Esophagus squamous epithelium (tissue), 5 donors: ENCODE measurements at places on chromosomes 1 and 21.

- DNase-seq, result no peak
Observed at GRCh38 chr1:164272156-164272555, 286.8 kb upstream of the PBX1 start.

DNA sequence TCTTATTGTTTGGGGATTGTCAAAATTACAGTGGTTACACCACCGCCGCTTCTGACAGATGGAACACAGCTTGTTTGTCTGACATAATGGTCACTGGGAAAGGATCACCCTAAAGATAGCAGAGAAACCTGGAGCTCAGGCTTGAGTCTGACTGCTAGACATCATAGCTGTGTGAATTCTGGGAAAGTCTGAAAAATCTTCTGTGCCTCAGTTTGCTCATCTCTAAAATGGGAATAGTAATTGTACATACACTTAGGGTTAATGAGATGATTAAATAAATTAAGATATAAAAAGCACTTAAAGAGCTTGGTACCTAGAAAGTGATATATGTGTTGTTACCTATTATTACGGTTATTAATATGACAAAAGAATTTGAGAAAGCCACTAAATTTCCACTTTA is 39.7 kb upstream of the NRIP1 start:
- DNase-seq, result no peak

DNA sequence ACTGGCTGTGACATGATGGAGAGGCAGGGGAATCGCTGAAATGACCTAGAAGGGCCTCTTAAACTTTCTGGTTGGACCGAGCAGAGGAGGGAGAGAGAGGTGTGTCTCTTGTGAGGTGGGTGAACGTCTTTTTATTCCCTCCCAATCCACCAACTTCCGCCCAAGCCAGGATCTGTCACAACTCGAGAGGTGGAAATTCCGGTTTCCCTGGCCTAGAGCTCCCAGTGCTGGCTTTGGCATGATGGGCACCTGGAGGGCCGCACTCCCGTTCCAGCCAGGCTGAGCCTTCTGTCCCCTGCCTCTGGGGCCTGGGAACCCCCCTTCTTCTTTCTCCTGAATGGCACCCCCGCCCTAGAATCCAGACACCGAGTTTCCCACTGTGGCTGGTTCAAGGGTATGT is at the start of gene SEMA4A:
TSS of gene SEMA4A (plus strand) at position 224 of the 400 bp plus-strand sequence. CDS start 994 bp downstream, outside the sequence.
- DNase-seq, result no peak

DNA sequence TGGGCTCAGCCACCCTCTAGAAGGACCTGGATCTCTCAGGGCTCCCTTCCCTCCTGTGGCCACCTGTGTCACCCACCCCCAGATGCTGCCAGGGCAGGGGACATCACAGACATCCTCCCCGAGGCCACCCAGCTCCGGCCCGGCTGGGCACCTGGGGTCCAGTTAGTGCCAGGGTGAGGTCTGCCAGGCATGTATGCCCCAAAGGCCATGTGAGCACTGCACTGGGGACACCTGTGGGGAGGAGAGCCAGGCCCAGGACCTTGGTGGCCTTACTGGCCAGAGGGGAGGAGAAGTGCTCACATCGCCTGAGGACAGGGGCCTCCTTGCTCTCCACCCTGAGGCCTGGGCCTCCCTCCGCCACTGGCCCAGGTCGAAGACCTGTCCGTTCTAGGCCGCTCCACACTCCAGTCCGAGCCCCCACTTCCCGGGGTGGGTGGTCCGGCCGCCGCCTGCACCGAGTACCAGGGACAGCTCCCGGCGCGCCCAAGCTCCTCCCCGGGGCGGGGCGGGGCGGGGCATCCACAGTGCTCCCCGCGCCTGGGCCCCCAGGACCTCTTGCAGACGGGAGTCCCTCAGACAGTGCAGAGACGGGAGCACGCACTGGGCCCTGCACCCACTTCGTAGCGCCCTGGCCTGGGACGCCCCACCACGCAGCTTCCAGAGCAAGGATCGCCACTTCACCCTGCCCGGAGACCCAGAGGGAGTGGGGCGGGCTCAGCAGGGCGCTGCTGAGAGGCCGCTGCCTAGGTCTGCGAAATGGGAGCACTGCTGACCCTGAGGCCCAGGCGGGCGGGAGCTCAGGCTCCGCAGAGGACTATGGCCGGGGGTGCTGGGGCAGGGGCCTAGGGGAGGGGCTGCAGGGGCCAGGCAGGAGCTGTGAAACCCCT is 34.3 kb upstream of the CCDC27 start:
- no peak for DNase-seq
